Amniotic stem cell (primary cell): ENCODE measurements at places on chromosomes 6 and 20.

DNA sequence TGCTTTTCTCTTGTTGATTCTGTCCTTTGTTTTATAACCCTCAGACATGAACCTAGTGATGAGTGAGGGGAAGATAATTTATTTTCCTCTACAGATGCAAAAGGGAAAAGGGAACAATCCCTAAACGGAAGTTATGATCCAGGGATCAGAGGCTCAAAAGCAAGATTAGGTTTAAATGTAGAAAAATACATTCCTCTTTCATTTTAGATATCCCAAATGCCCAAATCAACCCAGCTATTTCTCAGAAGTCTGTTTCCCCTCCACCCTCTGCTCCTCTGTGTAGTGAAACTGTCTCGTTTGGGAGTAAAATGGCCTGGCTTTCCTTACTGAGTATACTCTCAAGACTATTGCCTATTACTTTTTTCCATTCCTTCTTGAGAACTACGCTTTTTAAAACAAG, 97.1 kb downstream of the PRL start:
- no peak for DNase-seq

GRCh38 chr6:36598739-36599318, 4.7 kb downstream of the SRSF3 start:
- no peak for DNase-seq

DNA sequence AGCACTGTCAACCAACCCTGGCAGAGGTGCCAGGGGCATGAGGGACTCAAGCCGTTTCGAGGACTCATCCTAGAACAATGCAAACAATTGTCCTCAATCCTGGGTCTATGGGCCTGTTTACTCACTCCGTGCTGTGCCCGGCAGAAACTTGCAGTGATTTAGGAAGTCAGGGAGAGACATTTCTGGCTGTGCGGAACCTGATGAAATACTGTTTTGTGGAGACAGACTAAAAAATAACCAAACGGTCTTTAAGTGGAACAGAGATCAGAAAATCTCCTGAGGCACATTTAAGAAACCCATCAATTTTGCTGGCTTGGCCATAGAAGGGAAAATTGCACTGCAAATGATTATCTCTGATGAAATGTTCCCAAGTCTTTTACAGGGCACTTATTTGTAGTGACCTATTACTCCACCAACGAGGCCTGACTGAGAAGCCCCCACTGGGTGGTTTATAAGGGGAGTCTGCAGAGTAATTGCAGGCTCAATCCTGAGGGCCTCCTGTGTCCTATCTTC, 79.8 kb upstream of the KCNK16 start:
- DNase-seq, result no peak

DNA sequence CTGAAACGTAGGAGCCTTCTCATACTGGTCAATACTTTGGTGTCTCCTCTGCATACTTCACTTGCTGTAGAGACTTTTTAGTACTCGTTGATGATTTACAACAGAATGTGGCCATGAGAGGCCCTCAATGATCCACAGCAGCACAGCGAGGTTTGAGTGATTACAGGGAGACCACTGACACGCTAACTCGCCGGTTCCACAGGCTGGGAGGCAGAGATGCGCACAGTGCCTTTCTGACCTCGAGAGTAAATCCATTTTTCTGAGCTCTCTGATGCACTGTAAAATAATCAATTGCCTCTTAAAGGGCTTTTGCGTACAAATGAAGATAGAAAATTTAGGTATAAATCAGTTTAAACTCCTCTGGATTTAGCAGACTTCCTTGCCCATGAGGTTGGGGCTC, 56.2 kb upstream of the TBC1D7 start:
- no peak for DNase-seq

DNA sequence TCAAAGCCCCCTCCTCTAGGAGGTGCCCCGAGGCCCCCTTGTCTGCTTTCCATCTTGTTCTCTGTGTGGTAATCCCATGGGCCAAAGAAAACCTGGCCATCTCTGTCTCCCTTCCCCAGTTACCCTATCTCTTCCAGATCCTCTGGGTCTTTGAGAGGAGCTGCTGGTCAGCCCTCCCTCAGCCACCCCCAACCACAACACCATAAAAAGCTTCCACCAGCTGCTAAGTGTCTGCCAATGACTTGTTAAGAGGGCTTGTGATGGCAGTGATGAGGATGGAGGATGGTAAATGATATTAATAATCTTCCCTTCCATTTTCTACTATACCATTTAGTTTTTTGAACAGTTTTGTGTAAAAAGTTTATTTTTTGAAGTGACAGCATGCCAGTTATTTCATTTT, 17.3 kb downstream of the TRIM26 start:
- DNase-seq, result no peak

DNA sequence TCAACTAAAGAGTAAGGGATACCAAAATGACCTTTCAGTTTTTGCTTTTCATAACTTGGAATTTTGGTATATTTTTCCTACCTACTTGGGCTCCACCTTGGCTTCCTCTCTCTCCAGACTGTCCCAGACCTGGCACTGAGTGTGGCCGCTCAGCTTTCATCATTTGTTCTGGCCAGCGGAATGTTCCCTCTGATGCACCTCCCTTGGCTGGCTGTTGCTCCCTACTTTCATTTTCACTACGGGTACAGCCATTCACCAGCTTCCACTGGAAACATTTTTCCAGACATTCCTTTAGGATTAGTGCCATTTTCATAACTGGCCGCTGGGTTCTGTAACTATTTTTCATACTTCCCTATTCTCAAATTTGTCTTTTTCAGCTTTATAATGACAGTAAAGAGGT, 487.4 kb downstream of the TENT5A start:
- DNase-seq, result peak; percentile 9

DNA sequence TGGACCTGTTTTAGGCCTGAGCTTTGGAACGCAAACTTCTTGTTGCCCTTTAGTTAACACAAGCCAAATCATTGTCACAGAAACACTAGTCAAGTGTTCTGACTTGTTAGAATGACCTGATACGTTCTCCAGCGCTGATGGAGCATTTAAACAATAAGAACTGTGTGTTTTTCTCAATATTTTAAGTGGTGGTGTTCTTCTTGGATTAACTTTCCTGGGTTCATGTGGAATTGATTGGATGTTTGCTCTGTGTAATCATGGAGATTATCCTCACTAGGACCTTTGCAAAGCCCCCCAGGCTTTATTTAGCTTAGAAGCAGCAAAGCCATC, 1.6 kb downstream of the LRRC1 start:
- no peak for DNase-seq

GRCh38 chr6:25312034-25312620, 33.0 kb downstream of the CARMIL1 start:
- no peak for DNase-seq

GRCh38 chr20:1860446-1860845, 34.8 kb upstream of the SIRPA start:
- no peak for DNase-seq
